Activated CD4-positive, alpha-beta T cell treated with anti-CD3 and anti-CD28 coated beads, Interleukin-2, amount 10 ng/mL, durations not matched to agents 24 days and 14 days (primary cell): ENCODE measurements at places on chromosomes 4 and X. TPM values are rescaled to one million over a fixed set of nuclear protein-coding genes. Genes with fewer than 3 reads are reported as not detected.

Gene KLB
- not detected in 2 replicates for total RNA-seq

- DNase-seq, result no peak
Observed at GRCh38 chrX:94401426-94401825, 727.4 kb downstream of the FAM133A start.

Gene CEP44
- 18.2 and 20.3 TPM in 2 replicates for total RNA-seq

- DNase-seq, result no peak
Observed at GRCh38 chr4:7607156-7607910, 172.6 kb upstream of the PSAPL1 start.

GRCh38 chr4:171814545-171814944 is 1.3 kb downstream of the GALNTL6 start:
- DNase-seq, result no peak

Gene SPOCK3
- not detected in 2 replicates for total RNA-seq

DNA sequence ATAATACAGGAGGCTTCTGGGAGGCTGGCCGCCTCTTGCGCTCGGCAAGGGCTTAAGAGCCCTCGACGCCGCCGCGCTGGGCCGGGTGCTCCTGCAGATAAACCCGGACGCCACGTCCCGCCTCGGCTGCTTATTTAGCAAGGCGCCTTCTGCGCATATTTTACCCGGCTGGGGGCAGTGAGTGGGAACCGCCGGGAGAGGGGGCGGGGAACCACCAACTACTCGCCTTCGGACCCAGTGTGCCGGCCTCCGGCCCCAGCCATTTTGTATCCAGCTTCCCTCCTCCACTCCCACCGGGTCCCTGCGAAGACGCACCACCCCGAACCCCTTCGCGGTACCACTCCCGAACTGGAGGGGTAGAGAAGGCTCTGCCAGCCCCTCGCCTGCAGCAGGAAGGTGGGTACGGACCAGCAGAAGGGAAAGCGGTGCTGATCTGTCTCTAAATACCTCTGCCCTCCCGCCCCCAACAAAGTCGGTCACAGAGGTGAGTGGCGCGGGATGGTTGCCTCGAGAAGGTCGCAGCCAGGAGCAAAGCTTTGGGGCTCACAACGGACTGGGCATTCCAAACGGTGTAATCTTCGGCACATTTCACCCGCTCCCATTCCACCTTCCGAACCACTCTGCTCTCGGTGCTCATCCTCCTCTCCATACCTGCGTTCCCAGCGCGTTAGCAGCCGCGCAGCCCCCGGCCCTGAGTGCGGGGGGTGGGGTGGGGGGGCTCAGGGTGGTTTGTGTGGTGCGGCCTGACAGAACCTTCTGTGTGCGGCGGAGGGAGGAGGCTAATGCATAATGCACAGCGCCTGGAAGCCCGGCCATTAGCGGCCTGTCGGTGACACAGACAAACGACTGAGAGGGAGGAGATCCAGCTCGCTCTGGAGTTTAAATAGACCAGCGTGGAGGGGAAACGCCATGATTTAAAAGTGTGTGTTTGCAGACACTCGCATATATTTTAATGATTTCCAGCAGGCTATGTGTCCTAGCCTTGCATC is 4.9 kb upstream of the BCOR start:
- no peak for DNase-seq

Gene CDX4
- total RNA-seq, result not detected in 2 replicates

- DNase-seq, result no peak
Observed at GRCh38 chrX:46433892-46434291, 111.3 kb downstream of the ZNF674 start.

DNA sequence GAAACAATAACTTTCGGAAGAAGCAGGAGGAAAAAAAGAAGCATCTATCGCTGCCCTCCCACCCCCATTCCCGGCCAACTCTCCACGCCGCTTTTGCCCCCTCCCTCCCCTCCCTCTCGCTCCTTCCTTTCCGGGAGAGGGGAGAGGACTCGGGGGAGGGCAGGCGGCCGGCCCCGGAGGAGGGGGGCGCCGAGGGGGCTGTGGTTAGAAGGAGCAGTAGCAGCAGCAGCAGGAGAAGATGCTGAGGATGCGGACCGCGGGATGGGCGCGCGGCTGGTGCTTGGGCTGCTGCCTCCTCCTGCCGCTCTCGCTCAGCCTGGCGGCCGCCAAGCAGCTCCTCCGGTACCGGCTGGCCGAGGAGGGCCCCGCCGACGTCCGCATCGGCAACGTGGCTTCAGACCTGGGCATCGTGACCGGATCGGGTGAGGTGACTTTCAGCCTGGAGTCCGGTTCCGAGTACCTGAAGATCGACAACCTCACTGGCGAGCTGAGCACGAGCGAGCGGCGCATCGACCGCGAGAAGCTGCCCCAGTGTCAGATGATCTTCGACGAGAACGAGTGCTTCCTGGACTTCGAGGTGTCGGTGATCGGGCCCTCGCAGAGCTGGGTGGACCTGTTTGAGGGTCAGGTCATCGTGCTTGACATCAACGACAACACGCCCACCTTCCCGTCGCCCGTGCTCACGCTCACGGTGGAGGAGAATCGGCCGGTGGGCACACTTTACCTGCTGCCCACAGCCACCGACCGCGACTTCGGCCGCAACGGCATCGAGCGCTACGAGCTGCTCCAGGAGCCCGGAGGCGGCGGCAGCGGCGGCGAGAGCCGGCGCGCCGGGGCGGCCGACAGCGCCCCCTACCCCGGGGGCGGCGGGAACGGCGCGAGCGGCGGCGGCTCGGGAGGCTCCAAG is 1.3 kb downstream of the PCDH7 start:
- peak; percentile 57 for DNase-seq

DNA sequence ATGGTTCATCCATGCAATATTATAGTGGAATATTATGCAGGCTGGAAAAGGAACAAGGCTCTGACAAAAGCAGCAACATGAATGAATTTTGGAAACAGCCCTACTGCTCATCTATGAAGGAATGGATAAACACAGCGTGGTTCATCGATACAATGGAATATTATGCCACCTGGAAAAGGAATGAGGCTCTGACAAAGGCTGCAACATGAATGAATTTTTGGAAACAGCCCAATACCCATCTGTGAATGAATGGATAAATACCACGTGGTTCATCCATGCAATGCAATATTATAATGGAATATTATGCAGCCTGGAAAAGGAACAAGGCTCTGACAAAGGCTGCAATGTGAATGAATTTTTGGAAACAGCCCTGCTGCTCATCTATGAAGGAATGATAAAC is 160.4 kb downstream of the CRLF2 start:
- no peak for DNase-seq

Gene FHIP1A
- not detected in 2 replicates for total RNA-seq

Gene USP17L28
- total RNA-seq, result not detected in 2 replicates

DNA sequence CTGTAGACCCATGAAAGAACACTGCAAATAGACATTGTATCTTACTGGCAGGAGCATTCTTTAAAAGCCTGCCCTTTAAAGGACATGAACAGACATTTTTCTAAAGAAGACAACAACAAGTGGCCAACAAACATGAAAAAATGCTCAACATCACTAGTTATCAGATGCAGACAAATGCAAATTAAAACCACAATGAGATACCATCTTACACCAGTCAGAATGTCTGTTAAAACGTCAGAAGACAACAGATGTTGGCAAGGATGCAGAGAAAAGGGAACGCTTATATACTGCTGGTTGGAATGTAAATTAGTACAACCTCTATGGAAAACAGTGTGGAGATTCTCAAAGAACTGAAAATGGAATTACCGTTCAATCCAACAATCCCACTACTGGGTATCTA is 77.2 kb downstream of the ATP10D start:
- DNase-seq, result no peak

- DNase-seq, result no peak
Observed at GRCh38 chrX:133868250-133868649, 117.1 kb downstream of the GPC3 start.

GRCh38 chr4:81424336-81424735 is 47.4 kb downstream of the RASGEF1B start:
- DNase-seq, result no peak

GRCh38 chrX:134365904-134366303 is 94.1 kb upstream of the HPRT1 start:
- DNase-seq, result no peak

DNA sequence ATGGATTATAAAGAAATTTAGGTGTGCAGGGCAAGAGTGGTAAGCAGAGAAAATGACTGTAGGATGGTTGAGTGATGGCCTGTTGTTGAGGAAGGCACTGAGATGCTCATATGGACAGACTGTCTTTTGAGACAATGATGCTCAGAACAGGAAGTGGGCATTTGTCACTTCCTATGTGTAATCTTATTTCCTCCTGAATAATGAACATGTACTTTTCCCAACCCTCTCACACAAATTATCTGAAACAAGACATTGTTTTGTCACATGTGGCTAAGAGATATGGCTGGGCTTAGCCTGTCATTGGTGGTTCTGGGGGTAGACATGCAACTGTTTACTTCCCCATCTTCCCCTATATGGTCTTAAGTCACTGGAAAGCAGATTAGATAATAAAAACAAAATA is 240.5 kb downstream of the CFAP47 start:
- no peak for DNase-seq

DNA sequence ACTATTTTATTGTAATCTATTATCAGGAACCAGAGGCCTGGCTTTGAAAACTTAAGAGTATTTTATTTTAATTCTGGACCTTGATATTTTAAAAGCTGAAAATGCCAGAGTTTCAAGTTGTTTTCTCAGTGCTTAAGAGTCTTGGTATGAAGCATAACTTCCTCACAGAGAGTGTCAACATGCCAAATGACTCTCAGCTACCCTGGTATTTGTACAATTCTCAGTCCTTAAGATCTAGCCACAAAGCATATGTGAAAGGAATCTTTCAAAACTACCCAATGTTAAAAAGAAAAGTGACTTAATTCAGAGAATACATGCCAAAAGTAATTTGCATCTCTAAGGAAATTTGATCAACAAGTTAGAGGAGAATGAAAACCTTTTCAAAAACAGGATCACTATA is 171.9 kb downstream of the DKK2 start:
- no peak for DNase-seq

DNA sequence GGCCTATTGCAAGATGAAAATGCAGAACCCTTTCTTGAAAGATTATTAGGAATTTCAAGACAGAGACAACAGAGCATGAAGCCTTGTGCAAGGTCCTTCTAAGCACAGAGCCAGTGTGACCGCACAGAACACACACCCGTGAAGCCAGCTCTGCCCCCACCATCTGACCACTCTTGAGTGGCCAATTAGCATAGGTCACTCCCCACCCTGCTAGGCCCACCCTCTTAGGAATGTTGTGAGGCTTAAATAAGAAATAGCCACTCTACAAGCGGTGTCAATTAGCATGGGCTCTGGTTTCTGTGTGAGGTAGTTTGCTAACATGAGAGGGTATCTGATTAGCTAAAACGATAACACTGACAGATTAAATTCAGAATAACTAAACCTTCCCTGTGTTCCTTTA is 152.9 kb downstream of the PTTG2 start:
- DNase-seq, result no peak
